ENCODE measurements at places on chromosomes 3 and 15. TPM values are rescaled to one million over a fixed set of nuclear protein-coding genes. Genes with fewer than 3 reads are reported as not detected.

The HES1 gene
- 91.4 TPM for total RNA-seq

The RNF168 gene
- 16.1 TPM for total RNA-seq

The SLC28A1 gene
- total RNA-seq: 6.6 TPM

The SELENOK gene
- 27.4 TPM for total RNA-seq

The FAM81A gene
- 7.8 TPM for total RNA-seq

The CTXND1 gene
- 5.2 TPM for total RNA-seq

The HEXA gene
- total RNA-seq: 94.1 TPM

The ARGFX gene
- not detected for total RNA-seq

The MKRN3 gene
- 0.93 TPM for total RNA-seq

The LEKR1 gene
- 4.0 TPM for total RNA-seq

The CAMK1 gene
- 29.7 TPM for total RNA-seq

The GTF2E1 gene
- total RNA-seq: 10.4 TPM

The ZNF445 gene
- total RNA-seq: 23.6 TPM

The ATP11B gene
- 75.1 TPM for total RNA-seq

The FAM3D gene
- 0.82 TPM for total RNA-seq

The ZNF662 gene
- 16.9 TPM for total RNA-seq

The CACNA2D2 gene
- total RNA-seq: 10.1 TPM

The ADCY5 gene
- 17.2 TPM for total RNA-seq

The LMCD1 gene
- 76.9 TPM for total RNA-seq

The TRAIP gene
- total RNA-seq: 5.0 TPM

The P2RY12 gene
- total RNA-seq: 2.5 TPM

The P2RY13 gene
- total RNA-seq: 1.2 TPM

The IL5RA gene
- total RNA-seq: 0.88 TPM

The PRICKLE2 gene
- 50.5 TPM for total RNA-seq

The PLCL2 gene
- total RNA-seq: 37.5 TPM

The DUOX2 gene
- total RNA-seq: 0.06 TPM

The STAB1 gene
- 95.8 TPM for total RNA-seq

The NME9 gene
- total RNA-seq: 1.6 TPM

The HTR3E gene
- total RNA-seq: not detected

The IMPG2 gene
- total RNA-seq: 0.70 TPM

The LIPH gene
- total RNA-seq: 1.9 TPM

The DNASE1L3 gene
- total RNA-seq: 10.0 TPM

The RBP2 gene
- not detected for total RNA-seq

The TMCO5A gene
- total RNA-seq: not detected

The P4HTM gene
- 51.4 TPM for total RNA-seq

The TRH gene
- total RNA-seq: 0.35 TPM

The MOBP gene
- total RNA-seq: not detected

The GOLGA8J gene
- total RNA-seq: 0.12 TPM

The ADAMTS7 gene
- 37.3 TPM for total RNA-seq

The CCDC39 gene
- total RNA-seq: not detected

The SEMA3F gene
- total RNA-seq: 42.8 TPM

The PIGBOS1 gene
- 15.6 TPM for total RNA-seq

The CILP gene
- 9.8 TPM for total RNA-seq

The TRIM42 gene
- not detected for total RNA-seq

The SLC6A20 gene
- 0.06 TPM for total RNA-seq

The LYSMD2 gene
- 6.6 TPM for total RNA-seq

The CA12 gene
- total RNA-seq: 178 TPM

The SLC12A8 gene
- 7.2 TPM for total RNA-seq

The GP5 gene
- total RNA-seq: 1.6 TPM

The SERINC4 gene
- total RNA-seq: 0.23 TPM

The BBS4 gene
- total RNA-seq: 38.1 TPM

The OR5H14 gene
- not detected for total RNA-seq

The TM6SF1 gene
- 12.4 TPM for total RNA-seq
